ENCODE measurements at places on chromosomes 7 and 10. TPM values are rescaled to one million over a fixed set of nuclear protein-coding genes. Genes with fewer than 3 reads are reported as not detected.
A peak's percentile ranks its signal among the peaks of the same experiment; 100 is the strongest.

The PILRA gene
- 3.4 TPM for total RNA-seq

DNA sequence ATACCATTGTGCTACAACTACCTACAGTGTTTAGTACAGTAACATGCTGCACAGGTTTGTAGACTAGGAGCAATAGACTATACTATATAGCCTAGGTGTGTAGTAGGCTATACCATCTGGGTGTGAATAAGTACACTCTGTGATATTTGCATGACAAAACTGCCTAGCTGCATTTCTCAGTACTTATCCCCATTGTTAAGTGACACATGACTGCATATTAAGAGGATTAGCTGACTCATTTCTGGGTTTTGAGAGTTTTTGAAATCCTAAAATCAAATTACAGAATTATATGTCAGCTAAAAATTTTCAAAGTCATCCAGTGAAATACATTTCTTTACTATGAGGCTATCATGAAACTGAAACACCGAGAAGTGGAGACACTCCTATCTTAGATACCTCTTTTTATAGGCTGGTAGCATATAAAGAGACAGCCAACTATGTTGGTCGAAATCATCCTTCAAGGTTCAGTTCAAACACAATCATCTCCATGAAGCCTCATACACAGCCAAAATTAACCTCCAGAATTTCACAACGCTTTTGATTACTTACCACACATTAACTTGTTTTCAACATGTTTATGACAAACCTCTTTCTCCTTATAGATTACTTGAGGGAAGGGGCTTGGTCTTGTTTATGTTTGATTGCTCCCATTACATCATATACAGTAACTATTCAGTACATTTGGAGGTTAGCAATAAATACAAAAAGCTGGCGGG is 89.8 kb upstream of the ANK3 start:
- H3K36me3 ChIP-seq, result no peaks in the 10 kb centered on the region
- H3K4me1 ChIP-seq, result peaks cover 12% of the 10 kb centered on the region
- DNase-seq, result no peak

The DNAJB9 gene
- total RNA-seq, result 26.5 TPM

The PAPSS2 gene
- 16.5 TPM for total RNA-seq

- no peak overlapping the region for H3K4me3 ChIP-seq
- no peak overlapping the region for H3K27ac ChIP-seq
- H3K27me3 ChIP-seq, result no peaks in the 10 kb centered on the region
- no peaks in the 10 kb centered on the region for H3K36me3 ChIP-seq
- DNase-seq, result no peak
Measured at GRCh38 chr7:21754963-21755362, 190.7 kb downstream of the CDCA7L start.

- peak overlapping the region; percentile 78 for H3K27ac ChIP-seq
- H3K27me3 ChIP-seq, result no peaks in the 10 kb centered on the region
- H3K4me1 ChIP-seq, result peaks cover 50% of the 10 kb centered on the region
- no peaks in the 10 kb centered on the region for H3K36me3 ChIP-seq
- no peak overlapping the region for H3K4me3 ChIP-seq
- DNase-seq, result no peak
Measured at GRCh38 chr7:139680676-139681462, 96.9 kb downstream of the HIPK2 start.

The COBL gene
- 29.8 TPM for total RNA-seq

The LIPM gene
- not detected for total RNA-seq

DNA sequence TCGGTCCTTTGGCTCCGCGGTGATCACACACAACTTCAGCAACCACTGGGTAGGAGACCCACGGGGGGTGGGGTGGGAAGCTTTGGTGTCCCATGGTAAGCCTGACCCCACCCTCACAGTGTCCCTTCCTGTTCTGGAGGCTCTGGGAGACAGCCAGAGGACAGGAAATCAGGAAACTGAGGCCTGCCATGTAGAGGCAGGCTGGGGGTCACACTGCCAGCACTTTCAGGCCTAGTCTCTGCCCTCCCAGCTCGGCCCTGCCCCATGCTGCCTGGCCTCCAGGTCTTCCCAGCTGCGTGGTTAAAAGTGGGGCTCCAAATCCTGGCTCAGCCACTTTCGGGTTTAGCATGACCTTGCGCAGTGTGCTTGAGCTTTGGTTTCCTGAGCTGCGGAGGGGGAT is 10.9 kb downstream of the AQP1 start:
- no peaks in the 10 kb centered on the region for H3K27me3 ChIP-seq
- H3K4me1 ChIP-seq, result peaks cover 50% of the 10 kb centered on the region
- H3K27ac ChIP-seq, result peak overlapping the region; percentile 89
- no peak overlapping the region for H3K4me3 ChIP-seq
- no peak for DNase-seq

- H3K36me3 ChIP-seq, result no peaks in the 10 kb centered on the region
- no peaks in the 10 kb centered on the region for H3K4me1 ChIP-seq
- no peak for DNase-seq
- H3K27me3 ChIP-seq, result no peaks in the 10 kb centered on the region
- H3K4me3 ChIP-seq, result no peak overlapping the region
Measured at GRCh38 chr7:148115308-148115707, 475.3 kb upstream of the C7orf33 start.

All from esophagus muscularis mucosa (tissue), 4 donors.